Activated T-helper 2 cell treated with anti-CD3 and anti-CD28 coated beads, Interferon-gamma antibody, Interleukin-2, Interleukin-4, amounts not matched to agents 10 μg/mL and 5 μg/mL and 100 μg/mL, durations not matched to agents 14 hours and 24 hours and 36 hours (primary cell): ENCODE measurements at places on chromosomes 2 and 18.

GRCh38 chr18:4084382-4084900 is 370.7 kb downstream of the DLGAP1 start:
- no peak for DNase-seq

DNA sequence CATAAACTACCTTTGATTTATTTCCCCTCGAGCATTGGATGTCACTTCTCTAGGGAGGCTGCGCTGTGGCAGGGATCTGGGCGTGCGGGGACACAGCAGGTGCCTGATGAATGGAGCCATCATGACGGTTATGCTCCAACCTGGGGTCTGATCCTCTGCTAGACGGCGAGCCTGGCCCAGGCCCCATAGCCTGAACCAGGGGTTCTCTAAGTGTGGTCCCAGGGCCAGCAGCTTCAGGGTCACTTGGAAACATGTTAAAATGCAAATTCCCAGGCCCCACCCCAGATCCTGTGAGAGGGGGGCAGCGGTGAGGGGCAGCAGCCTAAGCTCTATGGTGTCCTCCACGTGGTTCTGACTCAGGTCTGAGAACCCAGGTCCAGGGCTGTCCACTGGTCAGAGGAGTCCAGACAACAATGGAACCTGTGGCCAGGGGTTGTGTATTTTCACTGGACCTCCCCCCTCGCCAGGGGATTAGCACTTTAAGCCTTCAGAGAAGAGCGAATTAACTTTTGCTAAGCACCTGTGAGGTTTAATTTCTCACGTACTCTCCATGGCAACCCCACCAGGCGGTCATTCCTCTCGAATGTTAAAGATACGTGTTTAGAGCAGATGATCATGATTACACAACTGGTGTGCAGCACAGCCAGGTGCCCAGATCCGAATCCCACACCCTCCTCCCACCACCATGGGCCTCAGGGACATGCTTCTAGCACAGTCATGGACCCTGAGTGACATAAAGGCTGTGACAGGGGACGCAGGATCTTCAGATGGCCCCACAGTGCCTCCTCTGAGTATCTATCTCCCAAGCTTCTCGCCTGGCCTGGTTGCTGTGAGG is 1.6 kb upstream of the ARHGEF4 start:
- no peak for DNase-seq

DNA sequence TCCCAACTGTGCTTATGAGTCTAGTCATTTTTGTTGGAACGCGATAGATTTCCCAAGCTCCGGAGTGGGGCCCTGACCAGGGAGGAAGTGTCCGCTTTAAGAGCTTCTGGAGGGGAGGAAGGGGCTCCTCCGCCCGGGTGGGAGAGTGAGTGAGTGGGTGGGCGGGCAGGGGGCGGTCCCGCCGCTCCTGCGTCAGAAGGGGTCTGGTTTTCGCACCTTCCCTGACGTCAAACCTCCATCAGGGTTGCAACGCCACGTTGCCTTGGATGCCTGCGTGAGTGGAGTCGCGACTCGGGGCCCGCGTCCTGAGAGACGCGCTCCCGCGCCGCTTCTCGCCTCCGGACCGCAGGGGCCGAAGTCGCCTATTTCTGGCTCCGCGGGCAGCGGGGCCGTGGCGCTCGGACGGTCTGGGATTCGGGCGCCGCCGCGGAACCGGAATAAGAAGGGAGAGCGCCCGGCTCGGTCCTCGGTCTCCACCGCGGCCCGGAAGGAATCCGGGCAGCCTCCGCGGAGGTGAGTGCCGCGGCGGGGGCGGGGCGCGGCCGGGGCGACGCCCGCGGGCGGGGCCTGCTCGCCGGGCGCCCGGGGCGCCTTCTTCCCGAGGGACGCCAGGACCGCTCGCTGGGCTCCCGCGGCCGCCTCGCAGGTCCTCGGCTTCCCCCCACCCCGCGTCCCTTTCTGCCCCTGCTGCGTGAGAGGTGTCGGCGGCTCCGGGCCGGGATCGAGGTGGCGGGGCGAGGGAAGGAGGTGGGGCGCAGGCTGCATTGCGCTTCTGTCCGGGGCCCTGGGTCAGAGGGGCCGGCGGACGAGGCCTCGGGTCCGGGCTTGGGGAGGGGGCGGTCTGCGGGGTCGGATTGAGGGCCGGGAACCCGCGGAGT is at the start of gene ZDBF2:
ZDBF2 (plus strand) TSS at position 230 of the 878 bp plus-strand sequence. CDS start 7,187 bp downstream, outside the sequence.
- peak; percentile 48 for DNase-seq

DNA sequence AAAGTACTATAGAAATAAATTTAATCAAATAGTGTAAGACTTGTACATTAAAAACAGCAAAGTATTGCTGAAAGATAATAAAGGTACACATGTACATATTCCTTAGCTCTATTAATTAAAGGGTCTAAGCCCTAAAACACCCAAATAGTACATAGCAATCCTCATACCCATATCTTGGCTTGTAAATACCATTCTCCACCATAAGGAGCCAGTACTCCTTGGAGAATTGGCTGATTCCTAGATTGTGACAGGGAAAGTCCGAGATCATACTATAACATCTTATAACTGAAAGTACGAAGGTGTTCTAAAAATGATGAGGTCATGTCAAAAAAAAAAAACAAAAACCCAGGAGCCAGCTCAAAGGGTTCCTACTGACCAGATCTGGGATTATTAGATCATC is 614.6 kb downstream of the SUCLG1 start:
- no peak for DNase-seq

DNA sequence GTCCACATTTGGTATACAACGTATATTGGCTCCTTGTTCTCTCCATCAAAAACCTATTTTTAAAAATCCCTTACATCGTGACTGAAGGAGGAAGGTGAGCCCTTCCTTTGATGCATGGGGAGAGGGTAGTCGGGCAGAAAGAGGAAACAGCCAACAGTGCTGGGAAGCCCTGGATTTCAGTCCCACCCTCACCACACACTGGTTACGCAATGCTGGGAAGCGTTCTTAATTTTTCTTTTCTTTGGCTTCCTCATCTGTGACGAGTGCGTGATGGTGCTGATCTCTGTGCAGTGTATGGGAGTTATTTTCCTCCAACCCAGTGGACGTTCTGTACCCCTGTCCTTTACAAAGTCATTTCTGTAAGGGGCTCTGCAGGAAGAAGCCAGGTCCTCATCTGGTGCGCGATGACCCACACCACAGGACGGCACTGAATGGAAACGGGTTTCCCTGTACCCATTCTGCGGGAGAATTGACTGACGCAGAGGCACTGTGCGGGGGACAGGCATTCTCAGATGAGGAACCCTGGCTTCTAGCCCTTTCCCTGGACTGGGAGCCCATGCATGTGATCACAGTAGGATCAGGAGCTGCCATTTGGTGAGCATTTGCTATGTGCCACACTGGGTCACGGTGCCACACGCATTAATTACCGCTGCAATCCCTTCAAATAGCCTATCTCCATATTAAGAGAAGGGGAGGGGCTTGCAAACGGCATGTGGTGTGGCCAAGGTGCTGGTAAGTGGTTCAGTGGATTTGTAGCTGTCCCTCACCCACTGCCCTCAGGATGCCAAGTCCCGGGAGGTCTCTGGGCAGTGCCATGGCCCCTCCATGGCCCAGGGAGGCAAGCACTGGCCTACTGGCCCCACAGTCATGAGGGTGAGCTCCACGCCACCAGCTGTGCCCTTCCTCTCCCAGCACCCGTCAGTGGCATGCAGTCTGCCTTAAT is 4.3 kb downstream of the COLEC11 start:
- no peak for DNase-seq

DNA sequence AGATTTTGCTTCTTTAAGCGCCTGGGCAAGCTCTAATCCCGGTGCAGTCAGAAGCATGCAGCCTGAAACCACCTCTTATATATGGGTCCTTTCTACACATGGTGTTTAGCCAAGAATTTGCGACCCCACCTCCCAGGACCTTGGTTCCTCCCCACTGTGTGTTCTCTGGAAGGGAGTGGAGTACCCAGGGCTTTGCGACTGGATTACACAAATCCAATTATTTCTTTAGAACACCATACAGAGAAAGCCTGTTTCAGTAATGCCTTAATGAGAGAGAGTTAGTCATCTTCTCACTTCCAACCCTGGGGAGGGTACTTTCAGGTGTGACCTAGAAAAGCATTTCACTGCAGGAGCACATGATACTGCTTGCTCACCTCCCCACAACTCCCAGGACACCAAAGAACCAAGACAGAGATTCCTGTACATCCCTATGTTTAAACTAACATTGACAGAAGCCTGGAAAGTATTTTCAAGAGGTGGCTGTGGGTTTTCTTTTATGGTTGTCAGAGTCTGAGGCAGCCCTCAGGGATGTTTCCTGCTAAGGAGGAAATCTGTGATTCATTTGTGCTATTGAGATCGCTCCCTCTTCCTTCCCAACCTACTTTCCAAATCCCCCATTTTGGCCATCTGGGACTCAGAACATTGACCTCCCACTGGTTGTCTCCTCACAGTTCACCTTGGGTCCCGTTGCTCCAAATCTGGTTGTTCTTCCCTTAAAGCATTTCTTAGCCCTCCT is at the start of gene CAPN14:
CAPN14 (minus strand) TSS at position 51 of the 736 bp plus-strand sequence. CDS start 12,068 bp downstream, outside the sequence.
- no peak for DNase-seq

- DNase-seq, result no peak
Measured at GRCh38 chr2:102187496-102188150, 800 bp downstream of the IL1RL2 start.

GRCh38 chr2:134212746-134213145 is 41.1 kb upstream of the MGAT5 start:
- DNase-seq, result no peak

DNA sequence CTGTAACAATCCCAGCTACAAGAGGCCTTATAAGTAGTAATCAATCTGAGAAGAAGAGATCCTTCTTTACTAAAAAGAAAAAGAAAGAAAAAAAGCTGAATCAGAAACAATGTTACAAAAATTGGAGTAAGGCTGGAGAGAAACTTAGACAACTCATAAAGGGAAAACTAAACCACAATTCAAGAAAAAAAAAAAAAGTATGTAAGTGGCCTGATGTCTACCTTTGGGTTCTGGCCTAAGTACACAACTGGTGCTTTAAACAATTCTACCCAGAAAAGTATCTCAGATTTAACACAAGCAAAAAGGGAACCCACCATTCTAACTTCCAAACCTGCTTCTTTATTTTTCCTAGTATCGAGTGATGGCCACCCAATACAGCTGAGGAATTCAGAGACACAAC is 45.3 kb downstream of the ZNF521 start:
- no peak for DNase-seq

DNA sequence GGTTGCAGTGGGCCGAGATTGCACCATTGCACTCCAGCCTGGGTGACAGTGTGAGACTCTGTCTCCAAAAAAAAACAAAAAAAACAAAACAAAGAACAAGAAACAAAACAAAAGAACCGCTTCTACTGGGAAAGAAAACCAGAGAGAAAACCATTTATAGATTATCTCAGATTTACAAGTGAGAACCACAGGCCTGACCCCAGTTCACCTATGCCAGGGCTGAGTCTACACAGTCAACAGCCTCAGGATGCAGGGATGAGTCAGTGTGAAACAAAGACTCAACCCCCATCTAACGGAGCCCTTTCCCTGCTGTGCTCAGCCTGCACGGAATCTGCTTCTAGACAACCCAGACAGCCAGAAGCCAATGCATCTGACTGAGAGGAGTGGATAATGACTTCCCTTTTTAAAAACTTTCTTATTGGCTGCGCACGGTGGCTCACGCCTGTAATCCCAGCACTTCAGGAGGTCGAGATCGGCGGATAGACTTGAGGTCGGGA is 25.5 kb upstream of the YWHAQ start:
- DNase-seq, result peak; percentile 74

DNA sequence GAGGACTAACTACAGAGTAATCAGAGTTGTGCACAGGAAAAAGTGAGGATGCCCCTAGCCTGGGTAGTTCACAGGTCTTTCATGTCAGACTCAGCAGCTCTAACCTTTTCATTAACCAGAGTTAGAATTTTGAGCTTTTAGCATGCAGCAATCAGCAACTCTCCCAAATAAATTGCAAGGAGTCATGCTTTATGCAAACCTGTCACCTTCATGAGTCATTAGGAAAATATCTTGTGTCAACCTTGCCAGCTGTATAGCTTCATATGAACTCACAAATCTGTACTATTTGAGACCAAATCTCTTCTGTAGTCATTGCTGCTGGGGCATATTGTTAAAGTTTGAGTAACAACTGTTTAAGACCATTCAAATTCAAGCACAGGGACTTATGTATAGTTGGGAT is 382.3 kb upstream of the NT5C1B start:
- DNase-seq, result no peak

DNA sequence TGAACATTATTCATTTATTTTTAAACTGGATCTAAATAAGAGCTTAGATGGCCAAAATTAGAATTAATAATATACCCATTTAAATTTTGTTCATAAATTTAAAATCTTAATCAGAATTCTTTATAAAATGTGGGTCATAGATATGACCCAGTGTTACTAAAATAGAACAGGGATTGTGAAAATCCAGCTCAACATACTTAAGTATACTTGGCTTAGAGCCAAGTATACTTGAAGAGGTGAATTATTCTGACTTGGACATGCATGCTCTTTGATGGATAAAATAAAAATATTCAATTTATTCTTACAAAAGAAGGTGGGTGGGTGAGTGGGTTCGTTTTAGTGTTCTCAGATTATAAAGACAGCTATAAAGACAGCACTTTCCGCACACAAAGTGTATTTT is 70.7 kb downstream of the SPOPL start:
- no peak for DNase-seq
